Effector CD4-positive, alpha-beta T cell (primary cell): ENCODE measurements at places on chromosomes 12 and 14.

DNA sequence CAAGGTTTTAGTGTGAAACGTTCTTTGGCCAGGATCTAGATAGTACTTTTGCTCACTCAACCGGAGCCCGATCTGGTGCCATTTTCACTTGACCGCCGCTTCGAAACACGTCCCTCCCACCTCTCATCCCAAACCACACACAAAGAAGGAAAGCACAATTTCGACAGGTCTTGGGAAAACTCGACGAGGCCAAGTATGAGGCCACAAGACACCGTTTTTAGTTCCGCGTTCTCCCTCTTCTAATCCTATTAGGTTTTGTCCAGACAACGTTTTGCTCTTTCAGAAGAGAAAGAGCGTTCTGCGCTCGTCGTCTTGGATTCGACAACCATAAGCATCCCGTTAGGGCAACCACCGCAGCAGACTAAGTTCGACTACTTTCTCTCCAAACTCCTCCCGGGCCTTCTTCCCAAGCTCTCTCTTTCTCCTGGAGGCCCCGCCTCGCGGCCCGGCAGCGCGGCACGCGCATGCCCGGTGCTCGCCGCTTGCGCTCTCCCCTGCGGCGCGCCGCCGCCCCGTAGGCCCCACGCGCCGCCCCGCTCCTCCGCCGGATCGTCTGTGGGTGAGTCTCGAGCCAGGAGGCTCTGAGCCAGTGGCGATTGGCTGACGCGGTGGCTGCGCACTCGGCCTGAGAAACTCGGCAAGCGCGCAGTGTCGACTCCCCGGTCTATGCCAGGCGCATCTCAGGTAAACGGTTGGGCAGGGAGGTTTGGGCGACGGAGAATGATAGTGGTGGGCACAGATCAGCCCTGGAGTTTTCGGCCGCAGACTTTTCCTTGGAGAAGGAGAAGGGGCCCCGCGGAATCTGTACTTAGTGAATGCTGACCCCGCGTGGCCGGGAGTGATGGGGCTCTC is at the start of gene MIPOL1:
Gene MIPOL1, plus strand, starts transcription at position 517 of the 852 bp plus-strand sequence. CDS start 49,952 bp downstream, outside the sequence.
- DNase-seq, result no peak

DNA sequence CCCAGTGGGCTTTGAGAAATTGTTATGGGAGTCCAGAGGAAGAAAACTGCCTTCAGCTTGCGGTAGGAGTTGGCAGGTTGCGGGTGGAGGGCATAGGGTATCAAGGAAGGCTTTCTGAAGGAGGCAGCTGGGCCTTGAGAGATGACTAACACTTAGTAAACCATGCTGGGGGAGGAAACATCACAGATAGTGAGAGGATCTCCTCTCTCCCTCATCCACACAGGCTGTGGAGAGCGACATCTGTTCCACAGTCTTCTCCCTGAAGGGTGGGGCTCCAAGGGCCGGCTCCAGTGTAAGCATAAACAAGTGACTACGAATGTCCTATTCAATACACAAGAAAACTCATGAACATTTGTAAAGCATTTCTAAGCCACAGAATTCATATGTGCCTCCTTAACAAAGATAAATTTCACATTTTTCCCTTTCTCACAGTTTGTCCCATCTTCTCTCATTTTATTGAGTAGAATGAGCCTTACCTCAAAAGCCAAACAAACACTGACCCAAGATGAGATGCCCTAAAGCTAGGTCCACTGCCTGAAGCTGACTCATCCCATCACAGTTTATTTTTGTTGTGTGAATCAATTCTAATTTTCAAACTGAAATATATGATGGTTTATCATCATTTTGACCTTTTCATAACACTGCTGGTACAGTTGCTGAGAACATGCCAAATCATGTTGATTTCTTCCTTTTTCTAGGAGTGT is 227.9 kb downstream of the SLC25A21 start:
- no peak for DNase-seq

GRCh38 chr12:114789276-114789675 is 105.3 kb upstream of the TBX3 start:
- DNase-seq, result no peak

- no peak for DNase-seq
Measured at GRCh38 chr14:79911744-79912143, 299.6 kb downstream of the DIO2 start.

DNA sequence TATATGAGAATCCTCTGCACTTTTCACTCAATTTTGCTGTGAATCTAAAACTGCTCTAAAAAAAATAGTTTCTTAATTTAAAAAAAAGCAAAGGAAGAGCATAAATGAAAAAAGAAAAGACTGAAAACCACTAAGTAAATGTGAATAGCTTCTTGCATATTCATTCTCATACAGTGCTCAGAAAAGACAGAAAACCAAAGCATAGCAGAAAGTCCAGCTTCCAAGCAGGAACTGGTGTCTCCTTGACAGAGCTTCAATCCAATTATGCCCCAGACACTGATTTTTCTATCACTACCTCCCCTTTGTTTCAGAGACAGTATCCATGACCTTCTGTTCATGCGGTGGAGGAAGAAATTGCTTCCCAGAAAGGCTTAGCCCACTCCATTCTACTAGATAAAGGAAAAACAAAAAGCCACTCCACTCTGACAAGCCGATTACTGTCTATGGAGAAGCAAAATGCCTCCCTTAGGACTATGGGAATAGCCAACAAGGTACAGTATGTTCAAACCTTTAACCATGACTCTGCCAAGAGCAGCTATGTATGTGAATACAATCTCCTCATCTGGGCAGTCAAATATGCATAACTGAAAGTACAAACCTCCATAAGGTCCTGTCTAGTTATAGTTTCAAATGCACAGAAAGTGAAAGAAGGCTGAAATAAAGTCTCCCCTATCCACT is 40.6 kb downstream of the ATF7 start:
- no peak for DNase-seq

GRCh38 chr12:20443792-20444191 is 75.5 kb downstream of the PDE3A start:
- no peak for DNase-seq

DNA sequence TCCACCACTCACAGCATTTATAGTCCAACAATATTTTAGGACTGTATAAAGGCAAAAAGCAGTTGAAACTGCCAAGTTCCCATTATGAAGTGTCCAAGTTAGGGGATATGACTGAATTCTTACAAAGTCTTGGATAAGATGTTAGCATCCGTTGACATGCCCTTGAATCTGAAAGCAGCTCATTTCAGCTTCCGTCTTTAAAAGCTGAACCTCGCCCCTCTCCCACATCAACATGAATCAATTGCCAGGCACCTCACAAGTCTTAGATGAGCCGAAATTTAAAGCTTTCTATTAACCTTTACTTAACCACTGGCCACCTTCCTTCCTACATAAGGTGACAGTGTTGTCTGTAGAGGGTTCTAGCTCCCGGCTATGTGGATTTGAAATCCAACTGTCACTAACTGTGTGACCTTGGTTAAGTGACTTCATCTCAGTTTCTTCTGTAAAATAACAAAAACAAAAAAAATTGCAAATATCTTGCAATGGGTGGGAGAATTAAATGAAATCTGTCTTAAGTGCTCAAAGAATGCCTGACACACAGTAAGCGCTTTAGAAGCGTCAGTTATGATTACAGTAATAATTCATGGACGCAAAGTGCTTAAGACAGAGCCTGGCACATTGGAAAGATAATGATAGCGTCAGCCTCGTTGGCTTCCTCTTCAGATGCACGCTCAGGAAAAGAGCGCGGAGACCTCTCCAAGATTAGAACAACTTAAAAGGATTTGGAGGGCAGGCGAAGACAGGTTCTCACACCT is 1.2 kb downstream of the PPP1CC start:
- no peak for DNase-seq

DNA sequence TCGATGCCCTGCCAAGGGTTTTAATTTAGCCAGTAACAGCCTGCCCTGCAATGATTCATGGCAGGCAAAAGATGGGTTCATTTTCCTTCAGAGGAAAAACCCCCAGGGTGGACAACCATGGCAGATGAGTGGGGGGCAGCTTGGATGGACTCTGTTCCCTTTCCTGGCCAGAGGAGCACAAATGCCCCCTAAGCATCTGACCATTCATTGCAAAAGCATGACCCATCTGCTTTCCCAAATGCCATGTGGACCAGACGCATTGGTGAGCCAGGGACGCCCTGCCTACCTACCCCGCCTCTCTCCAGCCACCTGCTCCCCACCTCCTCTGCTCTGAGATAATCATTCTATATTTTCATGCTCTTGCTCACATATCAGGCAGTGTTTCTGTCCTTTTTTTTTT is 281.9 kb downstream of the DPF3 start:
- no peak for DNase-seq

DNA sequence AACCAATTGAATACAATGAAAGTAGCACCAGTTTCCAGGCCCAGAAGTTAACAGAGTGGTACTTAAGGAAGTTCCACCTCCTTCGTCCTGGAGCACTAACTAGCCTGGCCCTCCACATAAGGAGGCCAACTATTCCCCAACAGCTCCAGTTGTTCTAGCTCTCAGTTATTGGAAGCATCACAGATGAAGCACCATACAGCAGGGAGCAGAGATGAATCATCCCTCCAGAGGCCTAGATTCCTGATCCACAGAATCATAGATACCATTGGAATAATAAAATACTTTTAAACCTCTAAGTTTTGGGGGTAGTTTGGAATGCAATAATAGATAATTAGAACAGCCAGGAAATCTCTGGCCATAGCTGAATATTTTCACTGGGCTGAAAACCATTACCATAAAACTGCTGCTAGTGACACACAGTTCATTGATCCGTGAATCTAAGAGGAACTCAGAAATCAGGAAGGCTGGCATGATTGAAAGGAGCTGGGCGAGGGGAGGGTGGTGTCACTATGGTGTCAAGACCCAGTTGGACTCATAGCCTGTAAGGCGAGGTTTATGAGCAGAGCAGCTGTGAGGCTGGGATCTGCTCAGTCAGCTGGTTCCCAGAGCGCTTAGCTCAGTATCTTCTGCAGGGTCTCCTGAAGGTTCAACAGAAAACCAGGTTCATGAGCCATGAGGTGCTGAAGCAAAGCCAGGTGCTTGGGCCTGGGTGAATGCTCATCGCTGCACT is 371.4 kb upstream of the TMTC1 start:
- DNase-seq, result no peak

GRCh38 chr14:71538288-71538687 is 393.9 kb upstream of the RGS6 start:
- DNase-seq, result no peak

- DNase-seq, result no peak
Measured at GRCh38 chr12:19894803-19895202, 455.5 kb downstream of the AEBP2 start.

GRCh38 chr12:105704787-105705186 is 374.3 kb downstream of the C12orf75 start:
- DNase-seq, result no peak

DNA sequence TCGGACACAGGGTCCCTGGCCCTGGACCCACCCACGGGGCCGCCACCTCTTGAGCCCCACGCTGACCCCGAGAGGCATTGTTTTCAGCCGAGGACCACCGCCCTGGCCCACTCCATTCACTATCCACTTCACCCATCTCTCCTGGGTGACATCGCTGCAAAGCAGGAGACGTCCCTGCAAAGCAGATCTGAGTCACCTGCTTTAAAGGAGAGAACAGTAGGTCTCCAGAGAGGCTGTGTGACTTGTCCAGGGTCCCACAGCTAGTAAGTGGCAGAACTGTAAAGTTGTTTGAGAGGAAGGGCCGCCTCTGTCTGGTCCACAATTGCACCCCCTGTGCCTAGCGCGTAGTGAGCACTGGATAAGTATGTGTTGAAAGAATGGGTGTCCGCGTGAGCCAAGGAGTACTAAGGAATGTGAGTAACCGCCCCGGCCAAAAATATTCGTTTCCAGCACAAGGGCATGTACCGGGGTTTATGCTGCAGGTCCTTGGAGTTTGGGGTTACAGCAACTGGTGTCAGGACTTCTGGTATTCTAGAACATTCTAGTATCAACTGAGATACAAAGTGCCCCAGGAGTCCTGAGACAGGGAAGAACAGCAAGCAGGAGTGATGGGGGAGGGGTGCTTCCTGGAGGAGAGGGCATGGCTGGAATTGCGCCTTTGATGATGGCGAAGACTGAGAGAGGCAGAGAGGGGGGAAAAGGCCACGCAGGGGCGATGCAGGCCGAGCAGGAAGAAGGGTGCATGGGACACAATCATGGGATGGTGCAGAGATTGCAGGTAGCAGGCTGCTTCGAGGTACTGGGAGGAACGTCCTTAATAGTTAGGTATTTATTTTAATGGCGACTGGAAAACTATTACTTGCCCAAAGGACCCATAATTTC is 91.1 kb downstream of the SCARB1 start:
- no peak for DNase-seq

GRCh38 chr14:75976826-75977581 is 4.8 kb downstream of the TGFB3 start:
- DNase-seq, result no peak

- DNase-seq, result no peak
Measured at GRCh38 chr12:94618995-94619695, 31.2 kb downstream of the TMCC3 start.

- no peak for DNase-seq
Measured at GRCh38 chr12:31201382-31201781, 124.6 kb downstream of the SINHCAF start.

DNA sequence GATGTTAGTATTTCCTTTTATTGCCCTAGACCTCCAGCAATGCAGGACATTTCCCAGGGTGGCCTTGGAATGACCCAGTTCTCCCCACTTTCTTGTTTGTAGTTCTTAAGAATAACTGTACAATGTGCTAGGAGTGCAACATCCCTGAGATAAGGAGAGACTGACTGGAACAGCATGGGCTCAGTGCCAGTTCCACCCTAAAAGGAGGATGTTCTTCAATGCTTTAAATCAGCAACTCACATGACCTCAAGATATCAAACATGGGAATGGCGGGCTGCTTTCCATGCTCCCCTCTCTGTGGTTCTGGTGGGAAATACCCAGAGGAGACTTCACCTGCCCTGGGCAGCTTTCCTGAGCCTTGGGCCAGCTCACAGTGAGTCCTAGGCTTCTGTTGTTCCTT is 766.9 kb upstream of the FBXO33 start:
- no peak for DNase-seq

GRCh38 chr14:35229084-35229791 is 62.9 kb upstream of the PSMA6 start:
- DNase-seq, result no peak

DNA sequence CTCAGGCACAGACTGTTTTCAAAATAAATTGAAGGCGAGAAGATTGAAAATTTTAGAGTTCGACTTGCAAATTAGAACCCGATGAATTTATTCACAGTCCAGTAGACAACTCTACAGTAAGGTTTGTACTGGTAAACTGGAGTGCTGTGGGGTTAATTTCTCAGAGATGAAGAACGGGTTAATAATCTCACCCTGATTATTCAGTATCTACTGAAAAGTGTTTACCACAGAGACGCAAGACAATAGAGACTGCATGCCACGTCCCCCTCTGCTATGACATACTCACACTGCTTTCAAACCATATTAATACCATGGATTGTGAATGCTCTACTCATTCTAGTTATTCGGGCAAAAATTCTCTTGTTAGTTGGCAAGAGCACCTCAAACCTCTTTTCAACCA is 36.1 kb downstream of the CFL2 start:
- DNase-seq, result no peak

GRCh38 chr14:100146531-100147091 is 12.8 kb downstream of the DEGS2 start:
- DNase-seq, result no peak

GRCh38 chr12:2801044-2801783 is 6.4 kb downstream of the FKBP4 start:
- DNase-seq, result no peak

- DNase-seq, result no peak
Measured at GRCh38 chr12:70571705-70572268, 65.4 kb downstream of the PTPRB start.

- DNase-seq, result no peak
Measured at GRCh38 chr14:104462651-104463630, 116.6 kb upstream of the C14orf180 start.

- no peak for DNase-seq
Measured at GRCh38 chr12:85507456-85507855, 227.4 kb downstream of the ALX1 start.

- no peak for DNase-seq
Measured at GRCh38 chr12:998020-998874, 7.2 kb downstream of the ERC1 start.
